ENCODE measurements at places on chromosomes 3 and 15.

DNA sequence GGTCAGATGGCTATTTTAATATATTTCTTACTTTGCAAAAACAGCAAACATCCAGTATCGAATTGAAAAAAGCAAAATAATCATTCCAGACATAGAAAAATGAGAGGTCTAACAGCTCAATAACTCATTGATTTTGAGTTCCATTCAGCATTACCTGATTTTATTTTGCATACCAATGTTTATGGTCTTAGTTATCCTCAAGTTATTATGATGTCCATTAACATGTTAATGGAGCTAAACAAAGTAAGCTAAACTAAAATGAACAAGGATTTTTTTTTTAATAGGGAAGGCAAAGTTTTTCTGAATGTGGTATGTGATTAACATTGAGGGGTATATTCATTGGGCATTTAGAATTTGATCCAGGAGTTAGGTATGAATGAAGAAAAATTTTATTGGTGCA lies 13.1 kb downstream of the MYH15 start:
- DNase-seq = no peak

- no peak for DNase-seq
Measured at GRCh38 chr3:130662501-130662996, 84.1 kb downstream of the PIK3R4 start.

DNA sequence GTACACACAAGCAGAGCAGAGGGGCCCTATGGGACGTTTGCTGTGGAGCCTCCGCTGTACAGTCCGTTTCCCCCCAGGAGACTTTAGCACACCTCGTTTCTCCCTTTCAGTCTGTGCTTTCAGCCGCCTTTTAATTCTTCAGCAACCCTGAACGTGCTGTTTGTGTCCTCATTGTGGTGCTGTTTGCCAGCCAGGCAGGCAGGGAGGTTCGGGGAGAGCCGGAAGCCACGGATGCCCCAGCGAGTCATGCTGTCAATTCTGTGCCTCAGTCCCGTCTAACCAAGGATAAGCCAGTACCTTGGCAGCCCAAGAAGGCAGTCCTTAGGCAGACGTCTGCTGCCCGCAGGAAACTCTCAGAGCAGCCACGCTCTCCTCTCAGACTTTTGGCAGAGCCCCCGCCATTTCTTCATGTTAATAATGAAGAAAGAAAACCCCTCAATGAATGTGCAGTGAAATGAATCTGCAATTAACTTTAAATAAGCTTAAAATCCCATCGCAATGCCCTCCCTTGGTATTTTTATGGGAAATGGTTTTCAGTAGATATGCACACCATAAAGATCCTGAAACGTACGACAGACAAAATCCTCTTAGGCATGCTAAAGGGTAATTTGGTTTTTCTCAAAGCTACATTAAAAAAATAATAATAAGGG lies 158.6 kb downstream of the UACA start:
- no peak for DNase-seq

DNA sequence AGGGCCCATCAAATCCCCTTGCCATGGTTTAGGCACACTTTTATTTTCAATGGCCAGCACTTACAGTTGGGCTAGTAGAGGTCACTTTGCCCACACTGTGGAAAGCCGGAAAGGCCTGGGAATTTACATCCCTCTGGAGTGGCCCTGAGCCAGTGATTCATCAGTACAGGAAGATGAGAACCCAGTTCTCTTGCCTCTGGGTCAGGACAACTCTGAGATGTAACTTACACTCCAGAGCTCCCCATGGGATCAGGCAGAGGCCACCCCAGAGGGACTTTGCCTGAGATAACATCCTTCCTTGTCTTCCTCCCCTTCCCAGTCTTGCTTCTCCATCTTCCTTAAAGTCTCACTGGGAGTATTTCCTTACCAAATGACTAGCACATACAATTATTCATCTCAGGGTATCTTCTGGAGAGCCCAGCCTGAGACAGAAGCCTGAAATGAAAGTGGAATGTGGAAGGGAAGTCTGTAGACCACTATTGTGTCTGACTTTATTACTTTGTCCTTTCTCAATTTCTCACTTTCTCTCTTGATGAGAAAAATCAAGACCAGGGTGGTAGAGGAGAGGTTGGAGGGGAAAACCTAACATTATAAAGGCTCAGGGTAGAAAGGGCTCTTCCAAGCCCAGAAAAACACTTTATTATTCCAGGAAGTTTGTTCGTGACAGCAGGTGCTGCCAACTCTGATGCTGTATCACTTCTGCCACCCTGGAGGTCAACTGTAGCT lies 220.8 kb downstream of the ZNF621 start:
- no peak for DNase-seq

DNA sequence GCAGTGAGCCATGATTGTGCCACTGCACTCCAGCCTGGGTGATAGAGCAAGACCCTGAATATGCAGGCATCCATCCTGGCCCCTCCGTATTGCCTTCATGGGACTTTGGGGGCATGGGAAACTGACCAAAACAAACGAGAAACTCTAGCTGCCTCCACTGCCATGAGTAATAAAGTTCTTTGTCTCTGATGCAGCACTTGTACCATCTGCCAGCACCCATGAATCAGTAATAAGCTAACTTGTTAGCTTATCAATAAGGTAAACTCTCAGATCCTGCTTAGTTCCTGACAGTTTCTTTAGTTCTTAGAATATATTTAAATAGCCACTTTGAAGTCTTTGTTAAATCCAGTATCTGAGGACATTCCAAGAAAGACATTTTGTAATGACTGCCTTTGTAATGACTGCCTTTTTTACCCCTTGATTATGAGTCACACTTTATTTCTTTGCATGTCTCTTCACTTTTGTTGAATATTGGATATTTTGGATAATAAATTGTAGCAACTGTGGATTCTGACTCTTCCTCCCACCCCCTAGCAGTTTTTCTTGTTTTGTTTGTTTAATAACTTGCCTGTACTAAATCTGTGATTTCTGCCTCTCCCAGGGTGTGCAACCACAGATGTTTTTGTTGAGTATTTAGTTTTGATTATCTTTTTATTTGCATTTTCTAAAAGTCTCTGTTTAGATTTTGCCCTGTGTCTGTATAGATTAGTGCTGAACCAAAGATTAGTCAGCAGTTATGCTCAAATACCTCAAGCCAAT lies 136.9 kb downstream of the HCN4 start:
- DNase-seq = no peak

- peak; percentile 87 for DNase-seq
Measured at GRCh38 chr15:34583399-34584329, at the start of gene GOLGA8B. Gene GOLGA8B, minus strand, starts transcription at chr15:34583651. Its CDS starts 47,739 bp downstream, at chr15:34535912.

GRCh38 chr3:53533472-53533871 lies 39.1 kb downstream of the CACNA1D start:
- no peak for DNase-seq

DNA sequence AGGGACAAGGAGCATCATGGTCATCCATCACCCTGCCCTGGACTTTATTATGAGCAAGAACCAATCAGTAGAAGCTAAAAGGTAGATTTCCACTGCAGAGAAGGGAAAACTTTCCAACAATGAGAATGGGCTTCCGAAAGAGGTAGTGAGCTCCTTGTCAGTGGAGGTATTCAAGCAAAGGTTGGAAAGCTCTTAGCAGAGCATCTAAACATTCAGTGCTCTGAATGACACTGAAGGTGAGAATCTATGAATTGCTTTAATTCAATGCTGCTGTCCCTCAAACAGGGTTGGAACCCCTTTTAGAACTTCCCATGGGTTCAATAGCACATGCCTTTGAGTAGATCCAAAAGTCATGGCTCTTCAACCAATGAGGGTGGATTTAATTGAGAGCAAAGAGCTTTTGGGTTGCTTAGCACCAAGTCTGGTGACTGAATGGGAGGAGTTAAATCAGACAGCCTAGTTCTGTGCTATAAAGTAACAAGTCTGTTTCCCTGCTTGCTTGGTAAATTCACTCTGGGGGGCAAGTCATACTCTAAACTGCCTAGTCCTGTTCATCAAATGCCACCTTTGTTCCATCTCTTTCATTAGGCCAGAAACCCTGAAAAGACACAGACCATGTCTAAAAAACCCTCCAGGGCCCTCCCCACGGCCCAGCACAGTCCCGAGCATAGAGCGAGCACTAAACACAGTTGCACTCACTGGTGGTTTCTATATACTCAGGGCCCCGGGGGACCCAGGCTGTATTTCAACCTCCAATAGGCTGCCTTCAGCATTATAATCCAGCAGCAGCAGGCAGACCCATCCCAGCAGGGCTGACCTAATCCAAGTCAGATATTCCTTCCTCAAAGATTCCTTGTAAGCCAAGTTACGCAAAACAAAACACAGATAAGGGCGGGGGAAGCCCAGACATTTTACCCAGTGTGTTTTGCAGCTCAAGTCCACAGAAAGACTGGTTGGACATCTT lies 161.2 kb downstream of the MEGF11 start:
- DNase-seq = no peak

DNA sequence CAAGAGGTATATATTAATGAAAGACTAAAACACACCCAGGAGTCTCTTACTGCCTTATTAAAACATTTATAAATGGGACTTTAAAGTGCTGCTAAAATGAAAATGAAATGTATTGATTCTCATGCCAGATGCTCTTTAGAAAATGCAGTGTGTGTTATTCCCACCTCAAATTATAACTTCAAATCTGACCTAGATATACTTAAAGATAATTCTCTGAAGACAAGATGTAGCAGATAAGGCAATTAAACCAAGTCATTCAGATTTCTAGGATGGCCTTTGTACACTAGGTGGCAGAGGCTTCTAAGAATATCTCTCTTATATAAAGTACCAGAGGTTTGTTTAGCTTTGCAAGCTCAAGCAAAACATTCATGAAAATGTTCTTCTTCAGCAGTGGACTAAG lies 26.9 kb upstream of the GOLGA8B start:
- no peak for DNase-seq

GRCh38 chr3:123159926-123160635 lies 41.7 kb upstream of the SEC22A start:
- no peak for DNase-seq

DNA sequence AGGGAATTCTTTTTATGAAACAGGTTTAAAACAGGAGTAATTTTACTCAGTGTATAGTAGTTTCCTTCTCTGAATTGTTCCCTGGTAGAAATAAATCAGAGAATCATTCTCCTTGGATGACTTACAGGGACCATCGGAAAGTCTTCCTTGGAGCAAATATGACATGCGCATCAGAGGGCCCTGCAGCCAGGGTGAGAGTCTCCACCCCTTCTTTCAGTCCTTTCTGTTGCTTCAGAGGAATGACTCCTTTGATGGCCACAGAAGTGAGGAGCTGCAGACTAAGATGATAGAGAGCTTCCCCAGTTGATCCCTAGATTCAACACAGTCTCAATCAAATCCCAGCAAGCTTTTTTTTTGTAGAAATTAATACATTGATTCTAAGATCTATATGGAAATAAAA lies 294.8 kb upstream of the UMPS start:
- no peak for DNase-seq
